ENCODE measurements at places on chromosomes 5 and 9.

- DNase-seq: no peak
Observed at GRCh38 chr9:15522130-15522755, 11.5 kb upstream of the PSIP1 start.

DNA sequence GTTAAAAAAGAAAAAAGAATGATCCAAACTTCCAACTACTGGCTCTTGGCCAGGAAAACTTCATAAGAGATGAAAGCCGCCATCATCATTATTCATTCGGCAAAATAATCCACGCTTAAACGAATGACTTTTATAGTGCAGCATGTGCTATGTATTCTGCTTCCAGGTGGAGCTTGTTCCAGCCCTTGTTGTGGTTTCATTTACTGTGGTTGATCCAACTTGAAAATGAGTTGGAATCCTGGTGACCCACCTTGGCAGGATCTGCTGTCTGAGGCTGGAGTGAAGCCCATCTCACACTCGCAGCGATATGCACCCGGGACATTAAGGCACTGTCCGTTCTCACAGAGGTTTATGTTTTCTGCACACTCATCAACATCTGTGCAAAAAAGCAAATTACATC lies 209.6 kb downstream of the FBN2 start:
- no peak for DNase-seq

DNA sequence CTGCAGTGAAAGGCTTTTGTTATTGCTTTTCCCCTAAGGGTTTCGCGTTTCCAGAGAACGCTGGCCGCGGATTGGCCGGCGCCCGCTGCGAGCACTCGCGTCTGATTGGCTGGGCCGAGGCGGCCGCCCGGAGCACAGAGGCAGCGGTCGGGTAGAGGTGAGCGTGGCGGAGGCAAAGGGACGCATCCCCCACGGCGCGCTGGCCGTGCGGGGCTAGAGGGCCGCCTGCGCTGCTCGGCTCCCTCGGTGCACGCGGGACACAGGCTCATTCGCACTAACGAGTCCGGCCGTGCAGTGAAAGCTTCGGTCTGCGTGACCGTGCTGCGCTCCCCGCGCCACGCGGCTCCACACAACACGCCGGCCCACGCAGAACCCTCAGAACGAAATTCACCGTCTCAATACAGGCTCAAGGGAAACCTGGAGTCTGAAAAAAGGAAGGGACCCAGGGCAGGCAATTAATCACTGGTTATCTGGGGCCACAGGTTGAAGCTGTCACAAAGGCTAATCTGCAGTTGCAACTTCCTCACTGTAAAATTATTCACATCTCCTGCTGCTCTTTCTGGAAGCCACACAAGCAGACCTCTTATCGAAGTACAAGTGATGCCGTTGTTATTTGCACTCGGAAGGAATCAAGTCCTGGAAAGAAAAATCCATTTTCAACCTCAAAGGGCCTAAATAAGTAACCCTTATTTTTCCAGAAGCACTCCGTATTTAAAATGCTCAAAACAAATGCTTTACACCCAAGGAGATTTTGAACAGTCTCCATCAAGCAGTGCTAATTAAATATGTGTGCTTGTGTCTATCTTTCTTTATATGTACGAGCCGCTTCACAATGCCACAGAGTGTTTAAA lies 94.6 kb downstream of the ZNF608 start:
- peak; percentile 73 for DNase-seq

DNA sequence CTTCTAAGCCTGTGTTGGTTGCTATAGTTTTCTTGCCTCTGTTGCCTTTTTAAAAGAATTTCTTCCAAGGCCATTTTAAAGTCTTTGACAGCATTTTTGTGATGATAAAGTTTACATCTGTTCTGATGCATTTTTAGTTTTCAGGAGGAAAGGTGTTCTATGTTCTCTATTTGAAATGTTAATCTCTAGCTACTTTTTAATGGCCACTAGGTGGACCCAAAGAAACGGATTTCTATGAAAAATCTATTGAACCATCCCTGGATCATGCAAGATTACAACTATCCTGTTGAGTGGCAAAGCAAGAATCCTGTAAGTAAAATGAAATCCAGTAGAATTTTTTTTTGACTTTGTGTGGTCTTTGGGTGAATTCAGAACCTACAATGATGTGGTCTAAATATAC lies 60.2 kb downstream of the MELK start:
- DNase-seq: no peak

DNA sequence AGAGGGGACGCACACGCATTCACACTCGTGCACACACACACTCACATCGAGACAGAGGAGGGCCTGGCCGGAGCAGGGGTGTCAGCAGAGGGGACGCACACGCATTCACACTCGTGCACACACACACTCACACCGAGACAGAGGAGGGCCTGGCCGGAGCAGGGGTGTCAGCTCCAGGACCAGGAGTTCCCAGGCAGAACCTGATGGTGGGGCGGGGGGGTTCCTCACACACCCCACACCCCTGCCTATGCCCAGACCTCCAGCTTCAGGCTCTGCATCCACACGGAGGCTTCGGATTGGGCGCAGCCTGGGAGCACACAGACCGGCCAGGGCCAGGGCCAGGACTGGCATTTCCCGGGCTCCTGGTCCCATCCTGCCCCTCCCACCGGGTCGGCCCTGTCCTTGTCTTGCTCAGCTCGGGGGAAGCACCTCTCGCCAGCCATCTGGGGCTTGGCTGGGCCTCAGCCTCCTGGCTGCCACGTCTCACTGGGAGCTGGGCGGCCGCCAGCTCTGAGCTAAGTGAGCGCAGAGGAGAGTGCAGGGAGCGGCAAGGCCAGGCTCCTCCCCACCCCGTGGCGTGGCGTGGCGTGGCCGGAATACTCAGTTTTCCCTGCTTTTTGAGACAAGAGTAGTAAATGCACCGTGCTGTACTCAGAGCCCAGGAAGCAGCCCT lies 31.3 kb downstream of the ADAMTS2 start:
- DNase-seq: no peak

- no peak for DNase-seq
Observed at GRCh38 chr9:130042406-130042884, 544 bp downstream of the FNBP1 start.

- no peak for DNase-seq
Observed at GRCh38 chr9:122151267-122151828, 8.2 kb downstream of the NDUFA8 start.

- no peak for DNase-seq
Observed at GRCh38 chr9:111151537-111151936, 113.3 kb upstream of the LPAR1 start.

GRCh38 chr5:36928947-36929346 lies 52.4 kb downstream of the NIPBL start:
- DNase-seq: no peak

GRCh38 chr5:119270960-119271757 lies 84.7 kb upstream of the TNFAIP8 start:
- DNase-seq: no peak

DNA sequence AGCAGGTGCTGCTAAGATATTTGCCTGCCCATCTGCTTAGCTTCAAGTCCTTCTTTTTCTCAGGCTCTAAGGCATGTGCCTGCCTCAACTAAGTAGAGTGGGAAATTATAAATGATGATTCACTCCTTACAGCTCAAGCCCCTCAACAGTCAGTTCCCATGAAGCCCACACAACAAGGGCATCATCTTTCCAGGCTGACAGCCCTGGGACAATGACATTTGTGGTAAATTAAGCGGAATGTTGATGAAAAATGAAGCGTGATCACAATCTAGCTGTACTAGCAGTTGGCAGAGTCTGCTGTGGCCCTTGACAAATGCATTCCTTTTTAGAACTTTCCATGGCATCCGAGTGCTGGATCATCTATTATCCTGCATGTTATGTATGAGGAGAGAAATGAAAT lies 548.6 kb downstream of the KIF4B start:
- no peak for DNase-seq

DNA sequence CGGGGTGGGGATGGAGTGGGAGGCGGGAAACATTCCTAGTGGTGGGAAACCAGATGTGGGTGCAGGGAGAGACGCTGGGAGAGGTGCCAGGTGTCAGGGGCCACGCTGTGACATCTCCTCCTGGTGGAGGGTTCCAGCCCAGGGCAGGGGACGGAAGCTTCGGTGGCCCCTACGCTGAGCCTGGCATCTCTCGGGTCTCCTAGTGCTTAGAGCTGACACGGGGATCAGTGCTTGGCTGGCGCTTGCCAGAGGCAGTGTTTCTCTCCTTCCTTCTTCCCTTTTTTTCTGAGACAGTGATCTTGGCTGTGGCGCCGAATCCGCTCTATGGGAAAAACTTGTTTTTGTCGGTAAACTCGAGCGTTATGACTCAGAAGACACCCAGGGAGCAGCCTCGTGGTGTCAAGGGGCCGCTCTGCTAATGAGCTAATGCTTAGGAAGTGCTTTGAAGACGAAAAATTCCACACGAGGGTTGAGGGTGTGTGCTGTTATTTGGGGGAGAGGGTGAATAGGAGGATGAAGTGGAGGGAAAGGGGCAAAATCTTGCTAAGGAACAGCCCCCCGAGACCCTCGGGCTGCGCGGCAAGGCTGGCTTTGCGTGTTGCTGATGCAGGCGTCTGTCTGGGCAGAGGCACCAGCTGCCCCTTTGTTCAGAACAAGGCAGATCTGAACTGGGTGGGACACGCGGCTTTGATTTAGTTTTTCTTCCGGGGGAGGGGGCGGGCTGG lies 20.4 kb upstream of the IER5L start:
- DNase-seq: no peak

- no peak for DNase-seq
Observed at GRCh38 chr5:19626211-19626610, 361.8 kb downstream of the CDH18 start.

DNA sequence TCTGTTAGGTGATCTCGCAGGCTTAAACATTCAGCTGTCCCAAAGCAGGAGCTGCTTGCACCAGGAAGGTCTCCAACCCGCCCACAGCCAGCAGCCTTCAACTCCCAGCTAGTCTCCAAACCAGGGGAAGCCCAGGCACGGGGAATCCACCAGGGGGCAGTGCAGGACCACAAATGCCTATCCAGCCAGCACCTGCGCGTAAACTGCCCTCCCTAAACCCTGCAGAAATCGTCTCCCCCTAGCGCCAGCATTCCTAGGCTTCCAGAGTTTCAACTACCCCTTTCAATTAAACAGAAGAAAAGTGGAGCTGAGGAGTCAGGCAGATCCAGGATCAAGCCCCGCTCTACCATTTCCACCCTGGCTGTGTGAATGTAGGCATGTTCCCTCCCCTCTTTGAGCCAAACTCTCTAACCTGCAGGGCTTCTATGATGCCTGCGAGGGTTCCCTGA lies 72.0 kb downstream of the HRH2 start:
- peak; percentile 100 for DNase-seq

- DNase-seq: no peak
Observed at GRCh38 chr5:176979669-176980068, 26.9 kb downstream of the UIMC1 start.

- no peak for DNase-seq
Observed at GRCh38 chr5:69309380-69309779, 23.2 kb downstream of the CCDC125 start.

- no peak for DNase-seq
Observed at GRCh38 chr5:169717288-169717687, 80.2 kb downstream of the DOCK2 start.

- DNase-seq: no peak
Observed at GRCh38 chr5:88691945-88692868, 190.8 kb downstream of the MEF2C start.

DNA sequence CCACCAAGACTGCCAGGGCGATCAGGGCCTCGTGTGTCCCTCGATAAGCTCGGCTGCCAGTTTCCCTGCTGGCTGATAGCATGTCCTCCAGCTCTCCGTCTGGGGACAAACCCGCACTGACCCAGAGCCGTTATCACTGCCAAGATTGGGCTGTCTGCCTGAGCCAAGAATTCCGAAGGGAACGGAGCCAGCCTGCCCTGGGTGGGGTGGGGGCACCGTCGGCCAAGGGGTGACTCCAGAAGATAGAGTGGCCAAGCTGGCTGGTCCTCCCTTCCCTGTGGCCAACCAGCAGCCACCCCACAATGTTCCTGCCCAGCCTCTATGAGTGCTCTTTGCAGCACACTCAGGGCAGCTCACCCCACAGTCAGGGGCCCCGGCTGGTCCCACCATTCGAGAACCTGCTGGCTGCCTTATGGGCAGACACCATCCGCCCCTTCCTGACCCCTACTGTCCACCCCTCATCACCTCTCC lies 29.4 kb downstream of the HRH2 start:
- DNase-seq: no peak

DNA sequence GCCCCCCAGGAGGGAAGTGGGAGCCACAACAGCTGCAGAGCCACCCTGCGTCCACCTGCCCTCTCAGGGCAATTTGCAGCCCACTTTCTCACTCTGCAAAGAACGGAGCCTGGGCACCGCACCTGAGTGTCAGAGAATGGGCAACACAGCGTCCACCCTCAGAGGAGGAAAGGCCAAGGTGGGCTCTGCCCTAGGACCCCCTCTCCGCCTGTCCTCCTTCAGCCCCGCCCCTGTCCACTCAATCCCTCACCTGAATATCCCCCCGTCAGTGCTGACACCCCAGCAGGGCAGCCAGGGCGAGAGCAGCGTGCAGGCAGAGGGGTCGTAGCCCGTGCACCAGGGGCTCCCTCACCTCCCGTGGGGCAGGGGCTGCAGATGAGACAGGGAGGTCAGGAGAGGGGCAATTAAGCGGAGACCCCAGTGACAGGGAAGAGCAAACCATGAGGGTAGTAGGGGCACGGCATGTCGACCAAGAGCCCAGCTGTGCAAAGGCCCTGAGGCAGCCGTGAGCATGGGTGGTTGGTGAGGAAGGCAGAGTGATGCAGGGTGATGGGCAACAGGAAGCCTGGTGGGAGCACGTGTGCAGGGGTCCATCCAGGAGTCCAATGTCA lies 140.3 kb downstream of the OLFM1 start:
- no peak for DNase-seq

DNA sequence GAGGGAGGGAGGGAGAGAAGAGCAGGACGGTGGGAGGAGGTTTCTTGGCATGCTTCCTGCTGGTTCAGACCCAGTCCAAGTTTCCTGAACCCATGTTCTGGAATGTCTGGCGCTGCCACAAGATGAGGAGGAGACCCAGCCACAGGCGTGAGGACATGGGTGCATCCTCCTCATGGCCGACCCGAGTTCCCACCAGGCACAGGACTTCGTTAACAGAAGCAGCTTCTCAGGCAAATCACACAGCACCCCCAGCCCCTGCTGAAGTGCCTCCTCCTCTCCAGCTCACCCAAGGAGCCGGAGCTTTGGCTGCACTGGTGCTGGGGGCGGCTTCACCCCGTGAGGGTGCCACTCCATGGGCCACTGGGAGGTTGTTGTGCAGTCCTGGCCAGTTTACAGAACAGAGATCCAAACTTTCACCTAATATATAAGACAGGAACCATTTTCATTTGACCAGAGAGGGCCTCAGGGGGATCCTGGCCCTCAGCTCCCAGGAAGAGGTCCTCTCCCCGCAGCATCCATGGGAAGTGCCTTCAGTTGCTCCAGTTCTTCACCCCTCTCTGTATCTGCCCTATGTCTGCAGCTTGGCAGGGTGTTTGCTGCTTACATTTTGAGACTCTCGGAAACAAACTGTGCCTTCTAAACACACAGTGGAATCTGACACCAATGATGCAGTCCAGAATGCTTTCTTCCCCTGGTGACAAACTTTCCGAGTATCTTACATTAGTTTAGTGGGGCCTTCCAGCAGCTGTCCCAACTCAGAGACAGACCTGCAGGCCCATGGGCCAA lies 10.2 kb upstream of the NKD2 start:
- no peak for DNase-seq
